Stimulated activated CD4-positive, alpha-beta T cell treated with anti-CD3 and anti-CD28 coated beads, Interleukin-15, amount 100 ng/mL, for 1 hour (primary cell): ENCODE measurements at places on chromosomes 11 and 22.

GRCh38 chr22:46894081-46894671 is 131.7 kb downstream of the TBC1D22A start:
- DNase-seq: no peak

GRCh38 chr11:125329786-125330185 is 165.2 kb downstream of the PKNOX2 start:
- DNase-seq: no peak

DNA sequence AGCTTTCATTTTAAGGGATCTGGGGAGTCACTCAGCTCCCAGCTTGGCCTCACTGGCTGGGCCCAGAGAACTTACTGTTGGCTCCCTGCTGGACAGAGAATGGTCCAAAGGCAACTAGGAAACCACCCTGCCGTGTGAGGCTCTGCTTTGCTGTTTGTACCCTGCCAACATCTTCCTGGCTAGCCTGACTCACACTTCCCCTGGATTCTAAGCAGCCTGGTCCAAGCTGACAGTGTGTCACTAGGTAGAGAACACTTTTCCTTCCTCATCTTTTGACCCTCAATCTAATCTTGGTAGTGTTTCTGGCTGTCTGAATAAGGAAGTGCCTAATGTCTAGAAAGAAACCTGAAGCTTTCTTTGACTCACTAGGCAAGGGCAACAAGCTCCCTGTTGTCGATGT is 76.7 kb downstream of the FAR1 start:
- no peak for DNase-seq

GRCh38 chr11:79167510-79168188 is 273.2 kb downstream of the TENM4 start:
- no peak for DNase-seq

DNA sequence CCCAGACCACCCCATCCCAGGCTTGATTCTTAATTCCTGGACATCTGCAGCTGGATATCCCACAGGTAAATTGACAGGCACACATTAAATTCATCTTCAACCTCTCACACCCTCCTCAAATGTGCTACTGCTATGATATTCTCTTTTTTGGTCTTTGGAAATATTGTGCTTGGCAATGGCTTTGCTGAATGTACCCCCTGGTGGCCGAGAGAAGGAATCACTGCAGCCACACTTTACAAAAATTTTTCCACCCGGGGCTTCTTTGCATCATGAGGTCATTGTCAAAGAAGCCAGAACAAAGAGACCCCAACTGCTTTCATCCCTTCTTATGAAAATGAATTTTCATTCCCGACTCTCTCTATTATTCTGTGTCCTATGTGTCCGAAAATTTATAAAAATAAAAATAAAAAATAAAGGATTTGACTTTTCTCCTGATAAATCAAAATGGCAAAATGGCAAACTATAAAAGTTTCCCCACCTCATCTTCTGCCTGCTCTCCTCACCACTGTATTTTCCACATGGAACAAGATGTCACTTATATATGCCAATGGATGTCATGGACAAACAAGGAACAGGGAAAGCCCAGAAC is 15.0 kb upstream of the CYB5R2 start:
- no peak for DNase-seq

DNA sequence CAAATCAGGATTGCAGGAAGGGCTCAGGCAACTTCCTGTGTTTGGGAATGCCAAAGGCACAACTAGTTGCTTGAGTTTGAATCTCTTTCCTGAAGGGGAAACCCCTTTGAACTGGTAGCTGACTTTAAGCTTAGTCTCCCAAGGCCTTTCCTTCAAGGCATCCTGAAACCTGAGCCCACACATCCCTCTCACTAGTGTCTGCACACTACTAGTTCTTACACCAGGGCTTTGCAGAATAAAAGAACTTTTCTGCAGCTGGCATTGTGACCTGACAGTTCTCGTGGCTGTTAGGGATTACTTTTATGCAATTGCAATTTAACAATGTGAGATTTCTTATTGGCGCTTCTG is 95.4 kb downstream of the EXT2 start:
- no peak for DNase-seq
